Adipocyte (in vitro differentiated cells): ENCODE measurements at places on chromosomes 3 and 15.

DNA sequence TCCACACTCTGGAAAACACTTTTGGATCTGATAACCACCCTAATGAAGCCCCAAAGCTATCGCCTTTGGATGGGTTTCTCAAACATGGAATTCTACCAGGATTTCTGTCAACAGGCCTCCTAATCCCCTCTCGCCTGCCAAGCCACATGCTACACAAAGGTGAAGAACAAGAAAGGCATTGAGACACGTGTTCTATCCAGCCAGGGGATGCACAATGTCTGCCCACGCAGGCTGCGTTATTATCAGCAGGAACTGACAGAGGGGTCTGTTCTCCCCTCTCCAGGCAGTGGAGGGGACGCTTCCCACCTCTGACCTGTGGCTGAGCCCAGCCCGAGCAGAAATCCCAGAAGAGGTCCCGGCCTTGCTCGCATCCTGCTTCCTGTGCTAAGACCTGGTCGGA, 45.4 kb upstream of the THBS1 start:
- no peak for DNase-seq

DNA sequence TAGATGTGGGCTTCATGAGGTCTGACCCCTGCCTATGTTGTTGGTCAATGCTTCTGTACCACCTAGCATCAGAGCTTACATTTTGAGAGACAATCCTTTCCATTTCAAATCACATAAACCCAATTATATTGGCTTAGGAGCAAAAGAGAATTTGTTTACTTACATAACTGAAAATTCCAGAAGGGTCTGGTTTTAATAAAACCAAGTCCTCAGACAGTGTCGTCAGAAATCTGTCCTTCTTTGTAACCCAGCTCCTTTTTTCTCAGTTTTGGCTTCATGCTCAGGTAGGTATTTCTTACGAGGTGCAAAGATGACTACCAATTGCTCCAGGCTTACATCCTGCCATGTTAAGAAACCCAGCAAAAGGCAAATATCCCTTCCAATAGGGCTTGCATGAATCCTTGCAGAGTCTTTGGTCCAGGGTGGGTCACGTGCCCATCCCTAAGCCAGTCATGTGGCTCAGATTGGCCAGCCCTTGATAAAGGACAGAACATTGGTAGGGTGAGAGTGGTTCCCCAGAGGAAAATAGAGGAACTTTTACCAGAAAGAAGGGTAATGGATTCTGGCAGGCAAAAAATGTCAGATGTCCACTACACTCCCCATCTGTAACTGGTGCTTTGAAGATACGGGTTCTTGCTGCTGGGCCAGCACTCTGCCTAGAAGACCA, 50.2 kb upstream of the VILL start:
- DNase-seq, result peak; percentile 56

DNA sequence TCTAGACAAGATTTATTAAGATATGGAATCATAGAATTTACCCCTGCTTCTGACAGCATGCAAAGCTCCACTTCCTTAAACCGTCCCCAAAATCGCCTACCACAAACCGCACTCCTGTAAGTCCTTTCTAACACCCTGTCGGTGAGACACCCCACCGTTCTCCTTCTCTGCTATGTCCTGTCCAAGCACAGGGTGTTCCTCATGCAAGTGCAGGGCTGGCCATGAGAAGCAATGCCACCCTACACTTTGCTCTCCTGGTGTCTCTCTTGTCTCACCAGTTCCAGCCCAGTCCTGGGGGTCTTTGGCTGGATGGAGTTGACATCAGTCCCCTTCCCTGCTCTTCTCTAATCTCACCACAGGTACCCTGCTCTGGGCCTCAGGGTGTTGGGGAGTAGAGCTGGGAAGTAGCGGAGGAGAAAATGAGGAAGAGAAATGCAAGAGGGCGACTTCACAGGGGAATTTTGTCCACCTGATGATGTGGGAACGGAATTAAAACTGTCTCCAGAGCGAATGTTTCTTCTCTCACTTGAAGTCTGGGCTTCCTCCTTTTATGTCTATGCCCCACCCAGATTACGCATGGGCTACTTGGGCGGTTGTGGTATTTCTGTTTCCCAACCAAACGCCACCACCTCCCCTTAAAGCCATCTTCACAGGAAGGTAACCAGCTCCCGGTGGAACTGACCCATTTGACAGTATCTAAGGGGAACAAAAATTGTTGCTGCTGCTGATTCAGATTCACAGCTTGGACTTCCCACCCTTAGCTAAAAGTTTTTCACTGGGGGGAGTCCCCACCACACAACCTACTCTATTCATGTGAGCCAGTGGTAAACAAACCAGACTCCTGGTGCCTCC, 49.9 kb downstream of the CASR start:
- DNase-seq, result no peak

- DNase-seq, result peak; percentile 76
These were observed 1.3 kb downstream of the PIK3CA start for GRCh38 chr3:179149406-179149867.

DNA sequence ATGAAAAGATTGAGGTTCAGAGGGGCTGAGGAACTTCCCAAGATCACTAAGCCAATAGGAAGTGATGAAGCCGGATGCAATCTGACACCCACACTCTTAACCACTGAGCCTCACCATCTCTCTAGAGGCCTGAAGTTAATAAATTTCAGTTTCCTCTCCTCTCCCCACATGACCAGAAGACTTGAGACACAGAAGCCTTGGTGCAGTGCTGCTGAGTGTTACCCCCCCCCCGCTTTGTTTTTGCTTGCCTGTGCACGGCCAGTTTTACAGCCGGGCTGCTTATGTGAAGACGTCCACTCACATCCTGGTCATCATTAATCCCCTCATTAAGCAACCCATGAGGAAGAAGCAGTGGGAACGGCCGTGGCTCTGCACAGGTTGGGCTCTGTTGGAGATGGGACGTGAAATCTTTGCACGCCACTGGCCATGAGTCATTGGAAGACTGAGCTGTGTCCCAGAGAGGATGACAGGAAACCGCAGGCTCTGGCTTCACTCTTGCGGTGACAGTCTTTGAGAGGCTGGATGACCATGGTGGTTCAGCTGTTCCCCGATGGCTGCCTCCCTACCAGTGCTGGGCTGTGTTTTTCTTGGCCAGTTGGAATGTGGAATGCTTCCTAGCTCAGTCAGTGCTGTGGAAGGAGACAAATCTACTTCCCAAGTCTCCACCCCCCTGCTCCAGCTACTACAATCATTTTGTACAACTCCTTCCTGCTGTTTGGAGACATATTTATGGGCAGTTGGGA, 232.6 kb upstream of the LRTM1 start:
- peak; percentile 87 for DNase-seq

DNA sequence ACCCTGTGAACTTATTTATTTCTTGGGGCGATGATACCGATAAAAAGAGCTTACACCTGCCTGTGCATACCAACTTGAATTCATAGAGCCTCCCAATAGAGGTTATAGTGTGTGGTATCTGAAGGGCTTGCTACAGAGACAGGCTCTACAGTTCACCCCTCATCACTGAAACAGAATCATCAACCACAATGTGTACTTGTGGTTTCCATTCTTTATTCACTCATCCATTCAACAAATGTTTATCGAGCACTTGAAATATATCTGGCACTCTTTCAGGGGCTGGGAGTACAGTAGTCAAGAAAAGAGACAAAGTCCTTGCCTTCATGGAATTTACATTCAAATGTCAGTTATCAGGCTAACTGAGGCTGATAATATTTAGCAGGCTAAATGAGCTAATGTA, 134.4 kb upstream of the SKOR1 start:
- DNase-seq, result no peak

- no peak for DNase-seq
These were observed 72.9 kb downstream of the EPHA3 start for GRCh38 chr3:89180334-89180733.

DNA sequence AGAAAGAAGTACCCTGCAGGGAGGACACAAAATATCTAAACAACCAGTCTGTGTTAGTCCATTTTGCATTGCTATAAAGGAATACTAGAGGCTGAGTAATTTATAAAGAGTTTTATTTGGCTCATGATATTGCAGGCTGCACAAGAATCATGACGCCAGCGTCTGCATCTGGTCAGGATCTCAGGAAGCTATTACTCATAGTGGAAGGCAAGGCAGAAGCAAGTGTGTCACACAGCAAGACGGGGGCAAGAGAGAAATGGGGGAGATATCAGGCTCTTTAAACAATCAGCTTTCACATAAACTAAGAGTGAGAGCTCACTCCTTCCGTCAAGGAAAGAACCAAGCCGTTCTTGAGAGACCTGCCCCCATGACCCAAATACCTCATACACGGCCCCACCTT, 614.8 kb downstream of the ZIC1 start:
- peak; percentile 67 for DNase-seq

DNA sequence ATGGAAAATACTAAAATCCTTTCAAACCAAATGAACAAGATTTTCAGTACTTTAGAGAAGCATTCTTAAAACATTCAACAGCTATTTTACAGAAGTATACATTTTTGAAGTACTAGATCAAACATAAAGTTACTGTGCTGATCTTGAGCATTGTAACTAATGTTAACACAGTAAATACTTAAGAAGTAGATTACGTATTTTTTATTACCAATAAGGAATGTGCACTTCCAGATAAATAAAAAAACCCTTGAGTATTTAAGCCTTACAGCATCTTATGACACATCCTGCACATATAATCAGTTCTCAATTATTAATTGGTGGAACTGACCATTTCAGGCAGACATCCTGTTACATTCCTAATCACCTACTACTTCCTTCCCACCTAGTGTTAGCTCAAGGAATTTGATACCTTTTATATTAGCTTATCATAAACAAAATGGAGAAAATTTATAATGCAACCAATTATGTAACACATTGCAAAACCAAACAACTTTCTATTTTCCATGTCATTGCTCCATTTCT, 32.8 kb downstream of the COPS2 start:
- DNase-seq, result no peak

GRCh38 chr3:55543181-55543614, 56.1 kb upstream of the WNT5A start:
- DNase-seq, result no peak

DNA sequence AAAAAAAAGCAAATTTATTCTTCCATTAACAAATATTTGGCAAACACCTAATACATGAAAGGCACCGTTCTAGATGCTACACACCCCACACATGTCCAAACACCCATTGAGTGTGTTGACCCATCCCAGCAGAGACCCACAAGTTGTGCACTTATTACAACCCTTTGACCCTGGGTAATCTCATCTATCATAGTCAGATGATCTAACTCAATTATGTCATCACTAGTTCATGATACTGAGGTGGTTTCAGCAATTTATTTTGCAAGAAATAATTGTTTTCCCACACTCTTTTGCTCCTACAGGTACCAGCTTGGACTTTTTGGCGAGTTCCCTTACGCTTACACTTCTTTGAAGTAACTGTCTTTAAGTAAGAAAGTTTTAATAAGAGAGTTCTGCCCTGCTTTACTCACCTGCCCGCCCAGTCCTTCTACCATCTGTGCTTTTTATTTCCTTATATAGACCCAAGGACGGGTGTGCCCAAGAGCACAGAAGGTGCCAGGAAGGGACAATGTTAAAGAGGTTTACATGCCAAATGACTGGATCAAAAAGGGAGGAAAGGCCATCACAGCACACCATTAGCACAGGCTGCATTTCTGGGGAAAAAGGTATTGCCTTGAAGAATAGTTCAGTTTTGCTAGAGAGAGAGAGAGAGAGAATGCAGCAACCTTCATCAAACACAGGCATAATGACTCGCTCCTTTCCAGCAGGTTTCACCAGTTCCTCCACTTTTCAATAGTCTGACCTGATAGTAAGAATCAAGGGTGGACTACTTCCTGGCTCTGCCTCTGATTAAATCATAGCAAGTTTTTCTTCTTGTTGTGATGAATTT, 54.5 kb upstream of the ATP11B start:
- no peak for DNase-seq

DNA sequence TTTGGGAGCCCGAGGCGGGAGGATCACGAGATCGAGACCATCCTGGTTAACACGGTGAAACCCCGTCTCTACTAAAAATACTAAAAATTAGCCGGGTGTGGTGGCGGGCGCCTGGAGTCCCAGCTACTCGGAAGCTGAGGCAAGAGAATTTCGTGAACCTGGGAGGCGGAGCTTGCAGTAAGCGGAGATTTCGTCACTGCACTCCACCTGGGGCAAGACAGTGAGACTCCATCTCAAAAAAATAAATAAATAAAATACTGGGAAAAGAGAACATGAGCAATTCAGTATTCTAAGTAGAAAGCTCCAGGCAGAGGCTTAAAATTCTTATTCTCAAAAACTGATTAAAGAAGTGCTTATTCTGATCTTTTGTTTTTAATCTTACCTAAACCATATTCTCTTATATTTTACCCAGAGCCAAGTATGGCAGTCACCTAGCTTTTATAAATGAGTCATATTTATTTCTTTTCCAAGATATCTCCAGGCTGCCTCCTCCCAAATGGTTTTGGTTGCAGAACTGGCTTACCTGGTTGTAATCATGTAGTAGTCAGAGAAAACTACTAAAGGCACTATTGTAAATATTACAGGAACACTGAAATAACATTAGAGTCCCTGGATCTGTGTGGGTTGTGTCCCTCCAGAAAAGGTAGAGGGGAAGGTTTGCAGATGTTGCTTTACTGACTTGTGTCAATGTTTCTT, 45.8 kb upstream of the DYNC1LI1 start:
- DNase-seq, result no peak

- DNase-seq, result no peak
These were observed 761.0 kb upstream of the ARRDC4 start for GRCh38 chr15:97199393-97200051.

DNA sequence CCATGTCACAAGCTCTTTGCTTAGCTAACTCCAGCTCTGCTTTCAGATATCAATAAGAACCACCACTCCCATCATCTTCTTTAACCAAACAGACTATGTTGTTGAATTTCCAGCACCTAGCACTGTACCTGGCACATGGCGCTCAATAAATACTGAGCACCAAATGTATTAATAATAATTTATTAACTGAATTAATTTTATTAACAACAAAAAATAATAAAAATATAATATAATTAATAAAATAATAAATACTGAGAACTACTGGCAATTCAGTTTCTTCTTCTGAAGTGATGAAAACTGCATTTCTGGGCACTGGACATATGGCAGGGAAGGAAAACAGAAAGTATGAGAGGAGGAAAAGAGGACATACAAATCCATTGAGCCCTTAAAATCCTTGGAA, 263.9 kb downstream of the ZMAT3 start:
- DNase-seq, result no peak

- no peak for DNase-seq
These were observed 8.7 kb downstream of the COL8A1 start for GRCh38 chr3:99647081-99647480.

DNA sequence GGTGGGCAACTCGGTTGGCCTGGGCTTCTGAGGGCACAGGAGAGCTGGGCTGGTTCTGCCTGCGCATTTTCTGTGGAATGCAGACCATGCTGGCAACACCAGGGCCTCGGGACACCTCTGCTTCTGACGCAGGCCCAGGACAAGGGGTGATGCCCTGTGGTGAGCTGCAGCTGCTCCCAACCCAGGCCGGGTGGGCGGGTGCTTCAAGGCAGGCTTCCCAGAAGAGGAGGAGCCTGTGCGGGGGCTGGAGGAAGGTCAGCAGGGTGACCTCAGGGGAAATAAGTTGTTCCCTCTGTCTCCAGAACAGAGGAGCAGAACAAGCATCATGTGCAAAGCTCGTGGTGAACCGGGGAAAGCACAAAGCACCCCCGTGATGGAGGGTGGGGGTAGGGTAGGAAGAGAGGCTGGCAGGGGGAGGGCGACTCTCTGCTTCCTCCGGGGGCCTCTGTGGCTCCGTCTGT, 11.0 kb upstream of the PLXNA1 start:
- peak; percentile 42 for DNase-seq
